ENCODE measurements at places on chromosomes 2 and 18.
A peak's percentile ranks its signal among the peaks of the same experiment; 100 is the strongest.

- no peak for DNase-seq
These were observed at the start of gene RAD51AP2 for GRCh38 chr2:17518212-17519154. RAD51AP2 (minus strand) TSS chr2:17518440; CDS start chr2:17518415, 25 bp downstream.

- DNase-seq, result no peak
These were observed 59.1 kb upstream of the PSME4 start for GRCh38 chr2:54029721-54030395.

DNA sequence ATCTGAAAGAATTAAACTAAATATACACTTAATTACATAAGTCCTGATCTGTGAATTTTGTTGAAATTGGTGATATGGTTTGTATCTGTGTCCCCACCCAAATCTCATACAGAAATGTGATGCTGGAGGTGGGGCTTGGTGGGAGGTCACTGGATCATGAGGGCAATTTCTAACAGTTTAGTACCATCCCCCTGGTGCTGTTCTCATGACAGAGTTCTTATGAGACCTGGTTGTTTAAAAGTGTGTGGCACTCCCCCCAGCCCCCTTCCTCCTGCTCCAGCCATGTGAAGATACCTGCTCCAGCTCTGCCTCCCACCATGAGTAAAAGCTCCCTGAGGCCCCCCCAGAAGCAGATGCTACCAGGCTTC, 18.7 kb downstream of the FEZ2 start:
- DNase-seq, result no peak

- DNase-seq, result no peak
These were observed 49.1 kb downstream of the GTF3C3 start for GRCh38 chr2:196750291-196750923.

GRCh38 chr18:32907648-32908423, 135.0 kb upstream of the KLHL14 start:
- no peak for DNase-seq

DNA sequence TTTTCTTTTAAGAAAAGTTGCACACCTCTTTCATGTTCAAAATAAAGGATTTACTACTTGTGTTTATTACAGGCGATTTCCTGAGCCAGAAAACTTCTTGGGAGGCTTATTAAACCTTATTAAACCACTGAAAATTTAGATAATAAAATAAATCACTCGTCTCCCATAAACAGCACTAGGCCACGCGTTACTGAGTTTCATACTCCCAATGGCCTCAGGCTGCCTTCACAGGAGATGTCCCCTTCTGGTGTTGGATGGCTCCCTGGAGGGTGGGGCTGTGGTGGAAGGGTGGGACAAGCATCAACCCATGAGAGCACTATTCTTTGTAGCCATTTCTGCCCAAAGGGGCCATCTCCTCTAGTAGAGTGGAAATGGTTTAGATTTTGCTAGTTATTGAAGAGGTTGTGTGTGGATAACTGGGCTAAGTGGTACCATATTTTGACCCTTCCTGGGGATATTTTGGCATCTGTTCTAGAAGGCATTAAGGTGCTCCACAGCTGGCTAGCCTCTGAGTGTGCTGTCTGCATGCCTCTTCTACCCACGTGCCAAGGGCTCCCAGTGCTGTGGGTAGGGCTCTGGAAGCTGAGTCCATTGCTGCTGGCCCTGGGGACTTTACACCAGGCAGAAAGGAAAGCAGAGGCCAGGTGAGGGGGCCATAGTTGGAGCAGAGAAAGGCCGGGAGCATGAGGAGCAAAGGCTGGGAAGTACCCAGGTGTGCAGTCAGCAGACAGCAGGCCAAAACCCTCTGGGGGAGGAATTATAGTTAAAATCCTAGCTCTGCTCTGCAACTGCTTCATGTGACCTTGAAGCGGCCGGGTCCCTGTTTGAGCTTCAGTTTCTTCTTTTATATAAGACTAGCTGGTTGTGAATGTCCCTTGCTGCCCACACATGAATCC, 121.7 kb upstream of the SMAD2 start:
- DNase-seq, result no peak

- DNase-seq, result no peak
These were observed 100.1 kb downstream of the WDPCP start for GRCh38 chr2:63488118-63488713.

- DNase-seq, result no peak
These were observed 4.0 kb downstream of the ARL4C start for GRCh38 chr2:234492717-234493485.

GRCh38 chr2:100352521-100352920, 30.2 kb upstream of the LONRF2 start:
- no peak for DNase-seq

DNA sequence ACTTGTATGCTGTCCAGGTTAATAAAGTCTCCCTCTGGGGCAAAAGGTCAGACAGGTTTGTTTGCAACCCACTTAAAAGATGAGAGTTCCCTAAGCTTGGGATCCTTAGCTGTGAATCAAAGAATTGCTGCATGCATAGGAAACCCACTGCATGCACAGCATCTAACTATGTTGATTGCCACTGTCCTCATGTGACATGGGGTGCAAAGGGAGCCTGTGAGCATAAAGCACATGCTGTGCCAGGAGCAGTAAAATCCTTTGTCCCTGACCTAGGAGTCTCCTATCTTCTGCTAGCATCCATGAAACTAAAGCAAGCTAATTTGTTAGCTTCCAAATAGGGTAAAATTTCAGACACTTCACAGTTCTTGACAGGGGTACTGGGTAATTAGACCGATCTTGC, 13.8 kb downstream of the METTL4 start:
- DNase-seq, result no peak

DNA sequence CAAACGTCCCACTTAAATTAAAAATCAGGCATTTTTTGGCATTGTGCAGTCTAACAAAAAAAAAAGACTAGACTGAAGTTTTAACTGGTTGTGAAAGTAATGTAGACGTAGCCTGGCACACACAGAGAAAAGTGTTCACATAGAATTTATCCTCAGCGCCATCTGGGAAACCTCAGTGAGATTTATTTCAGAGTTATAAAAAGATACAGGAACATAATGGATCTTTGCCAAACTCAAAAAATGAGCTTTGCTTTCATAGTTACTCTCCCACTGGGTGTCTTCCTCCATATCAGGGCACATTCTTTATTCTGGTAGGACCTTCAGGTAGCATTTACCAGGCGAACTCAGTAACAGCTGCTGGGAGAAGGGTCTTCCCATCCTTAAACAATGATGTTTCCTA, 532.4 kb upstream of the SALL3 start:
- no peak for DNase-seq

DNA sequence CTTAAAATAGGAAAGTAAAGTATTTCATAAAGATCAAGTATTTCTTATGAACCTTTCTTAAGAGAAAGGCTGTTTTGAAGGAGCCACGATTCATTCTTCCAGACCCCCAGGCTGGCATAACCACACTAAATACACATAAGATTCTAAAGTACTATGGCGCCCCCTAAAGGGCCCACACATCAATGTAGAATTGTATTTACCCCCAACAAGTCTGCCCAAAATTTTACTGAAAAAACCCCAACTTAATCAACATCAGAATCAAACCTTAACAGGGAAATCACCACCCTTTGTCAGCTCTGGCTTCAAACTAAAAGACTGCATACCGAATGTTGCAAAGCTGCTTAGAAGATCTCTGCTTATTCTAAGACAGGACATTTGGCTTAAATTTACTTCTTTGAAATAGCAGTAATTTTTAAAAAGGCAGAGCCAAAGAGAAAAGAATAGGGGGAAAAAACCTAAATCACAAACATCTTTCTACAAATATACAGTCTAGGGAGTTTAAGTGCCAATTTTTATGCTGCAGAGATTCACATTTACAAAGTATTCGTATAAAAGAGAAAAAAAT, 20.4 kb upstream of the BCL2 start:
- peak; percentile 21 for DNase-seq

- DNase-seq, result peak; percentile 23
These were observed 72.6 kb downstream of the ZNF532 start for GRCh38 chr18:58937071-58937886.

DNA sequence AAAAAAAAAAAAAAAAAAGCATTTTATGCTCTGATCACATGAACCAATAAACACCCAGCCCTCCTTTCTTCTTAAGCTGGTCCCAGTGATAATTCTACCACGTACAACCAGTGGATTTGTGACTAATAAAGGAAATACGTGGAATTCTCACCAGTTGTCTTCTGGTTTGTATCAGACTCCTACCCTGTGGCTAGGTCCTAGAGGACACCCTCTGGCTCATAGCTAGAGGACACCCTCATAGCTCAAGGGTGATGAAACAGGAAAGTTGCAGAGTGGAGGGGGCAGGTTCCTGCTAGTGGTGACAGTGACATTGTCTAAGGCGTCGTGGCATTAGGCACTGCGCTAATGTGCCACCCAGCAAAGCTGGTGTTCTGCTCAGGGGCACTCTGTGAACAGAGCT, 167.8 kb downstream of the BCL11A start:
- no peak for DNase-seq

GRCh38 chr18:7743256-7743655, 176.1 kb downstream of the PTPRM start:
- no peak for DNase-seq

GRCh38 chr18:44592639-44593038, 88.0 kb upstream of the SETBP1 start:
- DNase-seq, result no peak

DNA sequence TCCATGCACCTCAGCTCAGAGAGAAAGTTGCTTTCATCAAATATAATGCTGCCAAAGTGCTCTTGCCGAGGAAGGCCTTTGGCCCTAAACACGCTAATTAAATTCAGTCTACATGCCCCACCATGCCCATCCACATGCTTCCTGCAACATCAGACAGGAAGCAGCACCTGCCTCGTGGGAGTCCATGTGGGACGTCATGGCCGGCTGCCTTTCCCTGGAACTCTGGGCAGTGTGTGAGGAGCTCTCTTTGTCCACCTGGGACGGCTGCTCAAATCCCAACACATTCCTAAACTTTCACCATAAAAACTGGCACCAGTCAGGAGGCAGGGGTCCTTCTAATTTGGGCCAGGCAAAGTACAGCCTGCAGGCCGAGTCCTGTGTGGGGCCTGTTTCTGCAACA, 23.1 kb downstream of the FAM178B start:
- no peak for DNase-seq

- DNase-seq, result no peak
These were observed 62.2 kb upstream of the STPG4 start for GRCh38 chr2:47217277-47217676.

DNA sequence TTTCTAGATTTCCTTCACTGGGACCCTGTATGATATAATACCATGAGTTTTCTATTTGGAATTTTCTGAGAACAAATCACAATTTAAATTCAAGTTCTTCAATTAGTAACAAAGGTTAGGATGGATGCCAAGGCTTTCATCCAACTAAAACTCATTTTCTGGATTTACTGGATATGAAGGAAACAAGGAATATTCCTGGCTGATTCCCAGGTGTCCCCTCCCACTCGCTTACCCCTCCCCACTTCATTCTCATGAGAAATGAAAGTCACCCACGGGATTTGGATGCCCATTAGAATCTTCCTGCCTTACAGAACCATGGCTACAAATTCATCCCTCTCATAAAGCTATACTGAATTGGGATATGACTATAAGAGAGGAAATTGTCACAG, 40.0 kb downstream of the RNU4ATAC start:
- DNase-seq, result no peak

DNA sequence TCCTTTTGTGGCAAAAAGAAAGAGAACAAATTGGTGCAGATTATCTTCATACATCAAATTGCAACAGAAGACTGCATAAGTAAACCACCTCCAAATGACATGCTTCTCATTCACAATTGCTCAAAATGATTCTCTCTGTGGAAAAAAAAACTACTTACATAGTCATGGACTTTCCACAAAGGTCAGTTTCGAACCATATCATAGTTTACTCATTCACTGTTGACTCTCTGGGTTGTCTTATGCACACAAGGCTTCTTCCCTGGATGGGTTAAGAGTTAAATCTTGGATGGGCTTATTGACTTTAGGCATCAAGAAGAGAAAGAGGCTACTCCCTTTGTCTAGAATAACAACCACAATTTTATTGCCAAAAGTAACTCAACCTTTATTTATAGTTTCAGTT, 91.3 kb upstream of the RAB27B start:
- DNase-seq, result no peak

DNA sequence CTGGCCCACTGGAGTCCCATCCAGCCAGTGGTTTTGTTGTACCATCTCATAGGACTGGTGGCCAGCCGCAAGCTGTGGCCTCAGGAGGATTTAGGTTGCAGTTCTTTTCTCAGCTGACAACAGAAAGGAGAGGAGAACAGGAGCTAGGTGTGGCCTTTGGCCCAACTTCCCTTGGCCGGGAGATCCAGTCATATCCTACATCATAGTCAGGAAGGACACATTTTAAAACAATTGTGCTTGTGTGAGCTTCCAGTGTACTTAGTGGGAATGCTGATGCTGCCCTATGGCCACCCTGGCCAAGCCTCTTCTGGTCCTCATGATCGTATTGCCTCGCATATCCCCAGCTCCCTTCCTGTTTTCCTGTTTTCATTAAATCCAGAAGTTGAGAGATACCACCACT, 98.1 kb downstream of the WDSUB1 start:
- no peak for DNase-seq

DNA sequence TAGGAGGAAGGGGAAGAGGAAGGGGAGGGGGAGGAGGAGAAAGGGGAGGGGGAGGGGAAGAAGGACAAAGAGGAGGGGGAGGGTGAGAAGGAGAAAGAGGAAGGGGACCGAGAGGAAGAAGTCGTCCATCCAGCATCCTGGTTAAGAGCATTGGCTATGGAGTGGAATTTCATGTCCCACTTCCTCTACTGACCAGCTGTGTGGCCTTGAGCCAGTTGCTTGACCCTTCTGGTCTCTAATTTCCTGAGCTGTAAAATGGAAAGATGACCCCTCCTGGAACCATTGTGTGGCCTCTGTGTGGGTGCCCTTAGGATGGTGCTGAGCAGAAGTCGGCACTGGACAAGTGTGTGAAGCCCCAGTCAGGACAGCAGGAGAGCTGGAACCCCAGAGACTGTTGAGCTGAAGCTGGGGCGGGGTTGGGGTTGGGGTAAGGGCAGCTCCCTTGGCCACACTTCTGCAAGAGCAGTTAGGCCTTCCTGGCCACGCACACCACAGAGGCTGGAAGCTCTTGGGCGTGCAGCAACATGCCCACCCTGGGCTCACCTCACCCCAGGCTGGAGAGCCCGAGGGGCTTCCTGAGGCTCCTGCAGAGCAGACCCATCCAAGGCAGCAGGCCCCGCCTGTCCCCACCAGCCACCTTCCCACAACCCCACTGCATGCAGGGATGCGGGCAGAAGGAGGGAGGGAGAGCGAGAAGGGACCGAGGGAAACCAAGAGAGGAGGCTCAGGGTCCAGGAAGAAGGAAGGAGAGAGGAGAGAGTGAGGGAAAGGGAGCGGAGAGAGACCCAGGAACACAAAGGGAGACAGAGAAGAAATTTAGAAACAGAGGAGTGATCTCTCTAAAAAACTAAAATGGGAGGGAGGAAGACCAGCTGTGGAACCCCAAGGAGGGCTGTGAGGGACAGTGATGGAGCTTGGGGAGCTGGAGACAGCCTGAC, 16.2 kb downstream of the ADRA2B start:
- peak; percentile 46 for DNase-seq

DNA sequence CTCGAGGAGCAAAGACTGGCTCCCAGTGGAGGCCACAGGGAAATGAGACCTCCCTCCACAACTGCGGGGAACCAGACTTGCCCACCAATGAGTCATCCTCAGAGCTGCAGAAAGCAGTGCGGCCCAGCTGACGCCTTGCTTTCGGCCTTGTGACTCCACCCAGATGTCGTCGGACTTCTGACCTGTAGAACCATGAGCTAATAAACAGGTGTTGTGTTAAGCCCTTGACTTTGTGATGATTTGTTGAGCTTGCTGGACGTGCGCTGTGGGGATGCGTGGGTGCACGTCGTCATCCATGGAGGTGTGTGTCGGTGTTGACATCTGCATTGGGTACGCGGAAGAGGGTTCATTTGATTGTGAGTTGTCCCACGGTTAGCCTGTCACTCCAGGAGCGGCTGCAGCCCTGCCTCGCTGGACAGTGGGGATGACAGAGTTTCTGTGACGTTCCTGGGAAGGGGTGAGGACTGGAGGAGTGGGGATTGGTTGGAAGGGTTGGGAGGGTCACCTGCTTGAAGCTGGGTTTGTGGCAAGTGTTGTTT, 154.1 kb downstream of the SH3BP4 start:
- no peak for DNase-seq

All from GDM1 (cell line).